Cardiac muscle cell (in vitro differentiated cells and primary cell): ENCODE measurements at places on chromosomes 4 and X. TPM values are rescaled to one million over a fixed set of nuclear protein-coding genes. Genes with fewer than 3 reads are reported as not detected.

GRCh38 chrX:120790118-120790517 is 85.5 kb downstream of the CT47B1 start:
- peak; percentile 86 for DNase-seq

DNA sequence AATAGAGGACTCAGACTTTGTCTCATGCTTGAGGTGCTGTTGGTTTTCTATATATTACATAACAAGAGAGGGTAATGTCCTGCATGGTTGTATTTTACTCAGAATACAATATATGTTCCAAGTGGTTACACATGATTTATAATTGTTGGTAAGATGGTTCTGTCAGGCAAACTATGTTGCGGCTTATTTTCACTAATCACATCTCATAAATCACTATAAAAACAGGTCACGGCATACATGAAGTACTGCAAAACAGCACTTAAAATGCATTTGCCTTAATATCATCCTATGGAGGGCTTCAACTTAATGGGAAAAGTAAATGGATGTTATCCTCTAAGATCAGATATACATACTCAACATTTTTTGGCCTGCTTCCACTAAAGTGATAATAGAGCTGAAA is 246.0 kb upstream of the ARSJ start:
- no peak for DNase-seq

GRCh38 chr4:135508006-135508714 is 1306.6 kb upstream of the PABPC4L start:
- peak; percentile 47 for DNase-seq

DNA sequence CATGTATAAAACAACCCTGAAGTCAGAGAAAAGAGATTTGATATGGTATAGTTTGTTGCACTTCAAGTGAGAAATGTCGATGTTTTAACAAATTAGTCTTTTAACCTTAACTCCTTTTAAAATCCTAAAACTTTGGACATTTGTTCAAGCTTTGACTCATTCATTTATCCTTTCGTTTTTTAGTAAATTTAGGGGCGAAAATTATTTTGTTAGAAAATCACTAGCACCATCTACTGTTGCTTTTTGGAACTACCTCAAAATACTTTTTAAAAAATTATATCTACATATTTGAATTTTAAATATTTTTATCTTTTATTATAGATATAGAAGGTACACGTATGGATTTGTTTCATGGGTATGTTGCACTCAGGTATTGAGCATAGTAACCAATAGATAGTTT is 165.1 kb upstream of the POF1B start:
- DNase-seq, result no peak

- DNase-seq, result no peak
Measured at GRCh38 chrX:55801811-55802210, 84.3 kb downstream of the RRAGB start.

- peak; percentile 69 for DNase-seq
Measured at GRCh38 chrX:153953342-153953830, 8.9 kb upstream of the RENBP start.

DNA sequence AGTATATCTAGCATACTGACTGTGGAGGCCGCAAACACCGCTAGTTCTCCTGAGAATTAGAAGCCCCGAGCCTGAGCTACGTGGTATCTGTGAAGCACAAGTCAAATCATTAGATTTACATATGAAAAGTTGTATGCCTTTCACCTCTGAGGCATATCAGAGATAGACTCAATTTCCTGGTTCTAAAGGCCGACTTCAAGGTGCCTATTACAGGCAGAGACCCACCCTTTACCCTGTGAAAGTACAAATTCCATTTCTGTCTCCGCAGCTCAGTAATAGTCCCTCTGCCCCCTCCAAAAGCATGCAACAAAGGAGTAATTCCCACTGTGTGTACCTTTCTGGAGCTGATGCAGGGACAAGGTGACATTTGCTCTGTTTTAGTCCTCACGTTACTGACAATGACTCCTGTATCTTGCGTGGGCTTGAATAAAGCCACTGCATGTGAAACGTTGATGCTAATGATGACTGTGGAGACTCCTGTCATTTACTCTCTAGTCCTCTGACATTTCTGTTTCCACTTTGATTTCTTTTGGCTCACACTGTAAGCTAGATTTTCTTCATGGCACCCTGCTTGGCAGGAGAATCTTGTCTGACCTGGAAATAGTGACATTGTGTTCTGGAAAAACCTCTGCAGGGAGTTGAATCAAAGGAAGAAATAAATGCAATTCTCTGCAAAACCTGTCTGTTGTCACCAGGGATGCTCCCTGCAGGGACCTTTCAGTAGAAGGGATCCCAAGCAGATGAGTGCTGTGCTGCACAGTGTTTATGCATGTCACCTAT is 273.2 kb upstream of the EMCN start:
- no peak for DNase-seq

GRCh38 chr4:68360231-68360968 is 10.5 kb upstream of the YTHDC1 start:
- DNase-seq, result no peak

DNA sequence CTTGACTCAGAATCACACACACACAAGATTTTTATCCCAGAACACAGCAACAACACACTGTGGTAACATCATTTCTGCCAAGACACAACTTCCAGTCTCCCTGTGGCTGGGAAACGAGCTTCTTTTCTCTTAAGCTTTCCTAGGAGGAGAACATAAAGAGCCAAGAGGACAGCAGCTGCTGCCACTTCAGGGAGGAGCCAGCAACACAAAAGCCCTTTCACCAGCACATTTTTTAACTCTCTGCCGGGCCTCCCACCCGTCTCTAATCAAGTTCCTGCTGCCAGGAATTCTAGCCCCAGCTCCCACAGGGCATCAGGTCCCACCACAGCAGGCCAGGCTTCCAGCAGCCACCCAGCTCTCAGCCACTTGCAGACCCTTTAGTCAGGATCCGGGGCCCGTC is 22.4 kb downstream of the FAT1 start:
- DNase-seq, result peak; percentile 89

- no peak for DNase-seq
Measured at GRCh38 chr4:61079976-61080375, 120.2 kb upstream of the ADGRL3 start.

DNA sequence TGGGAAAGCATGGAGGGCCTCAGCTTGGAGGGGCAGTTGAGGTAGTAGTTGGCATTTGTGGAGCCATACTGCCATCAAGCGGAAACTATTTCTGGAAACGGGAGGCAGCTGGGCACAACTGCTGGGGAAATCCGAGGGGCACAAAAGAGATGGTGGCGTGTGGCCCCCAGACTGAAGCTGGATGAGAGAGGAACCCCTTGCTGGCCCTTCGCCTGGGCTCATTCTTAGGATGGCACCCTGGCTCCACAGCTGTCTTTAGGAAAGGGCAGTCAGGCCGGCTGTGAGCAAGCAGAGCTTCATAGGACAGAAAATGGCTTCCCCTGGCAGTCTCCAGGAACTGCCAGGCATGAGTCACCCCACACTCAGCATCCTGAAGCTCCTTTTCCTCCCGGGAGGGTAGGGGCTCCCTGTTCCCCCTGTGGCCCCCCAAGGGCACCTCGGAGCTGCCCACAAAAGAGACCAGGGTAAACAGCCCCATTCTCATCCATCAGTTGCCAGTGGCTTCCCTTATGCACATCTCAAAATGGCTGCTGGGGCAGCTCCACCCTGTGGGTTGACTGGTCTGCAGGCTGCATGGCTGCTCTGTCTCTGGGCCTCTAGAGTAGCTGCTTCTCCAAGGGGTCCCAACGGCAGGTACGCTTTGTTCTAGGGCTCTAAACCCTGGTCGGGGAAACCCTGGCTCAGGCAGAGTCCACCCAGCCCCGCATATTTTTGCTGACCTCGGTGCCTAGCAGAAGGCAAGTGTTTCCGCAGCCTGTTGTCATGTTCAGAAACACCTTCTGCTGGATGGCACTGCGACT is 64.7 kb downstream of the NBDY start:
- DNase-seq, result no peak

GRCh38 chrX:23398570-23398969 is 63.9 kb downstream of the PTCHD1 start:
- DNase-seq, result no peak

DNA sequence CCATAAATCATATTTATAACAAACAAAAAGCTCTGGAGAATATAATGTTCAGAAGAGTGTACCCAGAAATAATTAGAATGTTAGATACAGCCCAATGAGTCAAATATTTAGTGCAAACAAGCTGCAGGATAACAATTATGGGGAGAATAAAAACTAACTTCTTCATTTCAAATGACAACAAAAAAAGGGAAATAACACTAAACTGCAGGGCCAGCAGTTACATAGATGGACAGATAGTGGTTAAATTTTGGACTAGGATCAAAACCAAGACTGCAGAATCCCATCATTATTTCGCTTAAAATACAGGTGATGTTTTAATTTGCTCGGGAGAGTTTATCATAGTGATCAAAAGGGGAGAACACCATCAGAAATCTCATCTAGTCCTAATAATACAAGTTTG is 617 bp upstream of the GPR34 start:
- no peak for DNase-seq

- DNase-seq, result no peak
Measured at GRCh38 chrX:154123241-154124219, 20.5 kb upstream of the OPN1LW start.

DNA sequence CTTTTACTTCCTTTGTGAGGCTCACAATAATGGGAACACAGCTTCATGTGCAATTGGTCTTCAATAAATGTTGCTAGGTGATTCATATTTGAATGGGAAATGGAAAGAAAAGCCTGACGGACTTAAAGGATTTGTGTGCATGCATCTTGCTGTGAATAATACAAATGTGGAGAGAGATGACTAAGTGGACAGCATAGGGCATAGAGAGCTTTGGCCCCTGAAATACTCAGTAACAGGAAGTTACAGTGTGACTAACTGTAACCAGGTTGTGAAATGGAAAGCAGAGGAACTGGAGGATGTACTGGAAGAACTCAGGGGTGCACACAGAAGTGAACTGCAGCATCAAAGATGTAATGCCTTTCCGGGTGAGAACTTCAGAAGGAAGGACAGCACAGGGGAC is 206.7 kb downstream of the MGST2 start:
- DNase-seq, result peak; percentile 89

DNA sequence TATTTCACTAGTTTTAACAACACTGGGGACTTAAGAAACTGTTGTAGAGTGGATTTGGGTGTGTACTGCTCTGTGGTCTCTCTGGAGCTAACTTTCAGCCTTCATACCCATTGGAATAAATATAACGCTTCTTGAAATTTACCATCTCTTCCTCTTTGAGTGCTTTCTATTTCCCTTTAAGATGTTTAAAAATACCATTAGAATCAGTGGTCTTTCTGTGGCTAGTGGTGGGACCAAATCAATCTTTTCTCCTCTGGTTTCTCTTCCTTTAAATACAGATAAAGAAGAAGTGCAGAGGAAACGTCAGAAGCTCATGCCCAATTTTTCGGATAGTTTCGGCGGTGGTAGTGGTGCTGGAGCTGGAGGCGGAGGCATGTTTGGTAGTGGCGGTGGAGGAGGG is 92.0 kb downstream of the NFKB1 start:
- DNase-seq, result no peak

DNA sequence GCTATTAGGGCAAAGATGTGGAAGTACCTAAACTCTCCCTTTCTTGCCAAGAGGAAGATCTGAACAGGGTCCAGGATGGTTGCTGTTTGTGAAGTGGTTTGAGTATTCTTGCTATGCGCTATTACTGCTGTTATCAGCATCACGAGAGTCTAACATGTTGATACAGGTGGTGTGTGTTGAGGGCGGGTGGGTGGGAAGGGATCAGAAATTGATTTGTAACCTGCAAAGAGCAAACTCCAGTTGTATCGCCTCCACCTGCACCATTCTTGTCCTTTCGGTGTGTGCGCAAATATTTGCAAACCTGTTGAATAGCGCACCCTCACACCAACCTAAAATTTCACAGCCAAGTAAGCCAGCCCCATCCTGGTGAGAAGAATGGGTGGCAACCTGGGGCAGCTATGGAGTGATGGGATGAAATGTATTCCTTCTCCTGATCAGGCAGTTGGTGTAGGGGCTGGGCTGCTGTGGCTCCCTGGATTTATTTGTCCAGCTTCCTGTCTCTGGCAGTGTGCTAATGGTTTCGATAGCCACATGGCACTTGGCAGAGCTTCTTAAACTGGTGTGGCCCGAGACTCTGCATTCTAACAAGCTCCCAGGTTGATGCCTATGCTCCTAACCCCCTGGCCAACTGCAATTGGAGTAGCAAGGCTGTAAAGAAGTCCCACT is 102.6 kb upstream of the SCML1 start:
- no peak for DNase-seq

DNA sequence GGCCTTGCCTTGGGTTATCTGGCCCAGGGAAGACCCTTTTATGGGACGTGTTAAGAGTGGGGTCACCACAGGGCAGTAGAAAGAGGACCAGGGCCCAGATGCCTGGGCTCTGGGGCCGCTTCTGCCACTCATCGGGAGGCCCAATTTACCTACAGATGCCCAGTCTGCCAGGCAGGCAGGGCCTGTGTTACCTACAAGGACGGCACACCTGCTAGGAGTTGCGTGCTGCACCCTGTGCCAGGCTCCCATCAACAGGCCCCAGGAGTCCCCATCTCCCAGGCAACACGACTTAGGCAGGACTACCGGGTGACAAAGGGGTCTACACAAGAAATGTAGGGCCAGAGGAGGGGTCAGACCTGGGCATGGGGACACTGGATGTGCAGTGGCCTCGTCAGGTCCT is 34.6 kb downstream of the WDR1 start:
- DNase-seq, result no peak

GRCh38 chr4:186021461-186022167 is 47.3 kb upstream of the TLR3 start:
- peak; percentile 66 for DNase-seq

GRCh38 chr4:112172180-112172579 is 26.9 kb downstream of the FAM241A start:
- no peak for DNase-seq

- DNase-seq, result no peak
Measured at GRCh38 chrX:39690541-39691415, 407.0 kb downstream of the BCOR start.

DNA sequence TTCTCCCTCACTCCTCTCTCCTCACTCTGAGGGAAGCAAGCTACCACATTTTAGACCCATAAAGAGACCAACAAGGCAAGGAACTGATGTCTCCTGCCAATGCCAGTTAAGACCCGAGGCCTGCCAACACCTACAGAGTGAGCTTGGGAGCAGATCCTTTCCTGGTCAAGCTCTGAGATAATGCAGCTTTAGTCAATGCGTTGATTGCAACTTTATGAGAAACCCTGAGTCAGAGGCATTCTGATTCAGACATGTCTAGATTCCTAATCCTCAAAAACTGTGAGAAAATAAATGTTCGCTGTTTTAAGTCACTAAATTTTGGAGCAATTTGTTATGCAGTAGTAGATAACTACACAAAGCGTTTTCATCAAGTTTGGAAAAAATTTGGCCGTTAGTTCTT is 115.5 kb downstream of the JADE1 start:
- peak; percentile 21 for DNase-seq

- no peak for DNase-seq
Measured at GRCh38 chrX:9311421-9312160, 153.3 kb upstream of the TBL1X start.

GRCh38 chr4:182111586-182111985 is 131.6 kb upstream of the TENM3 start:
- DNase-seq, result no peak

Gene F8A1
- 16.0 and 16.8 TPM in 2 replicates for total RNA-seq

Gene BMX
- not detected in 2 replicates for total RNA-seq

Gene MAGEA12
- not detected in 2 replicates for total RNA-seq

Gene SPON2
- 0.12 and 0.42 TPM in 2 replicates for total RNA-seq

Gene IL13RA2
- total RNA-seq, result not detected in 2 replicates

Gene TMEM154
- total RNA-seq, result 0.12 and 0.67 TPM in 2 replicates

Gene EREG
- total RNA-seq, result not detected in 2 replicates

Gene ZNF157
- total RNA-seq, result 0.12 and 0.49 TPM in 2 replicates

Gene G6PD
- 30.7 and 36.0 TPM in 2 replicates for total RNA-seq

Gene INPP4B
- 5.5 and 6.3 TPM in 2 replicates for total RNA-seq

Gene CMC4
- 23.3 and 48.7 TPM in 2 replicates for total RNA-seq

Gene XG
- not detected in 2 replicates for total RNA-seq

Gene TIGD4
- 0.56 and 1.5 TPM in 2 replicates for total RNA-seq

Gene FNIP2
- 45.1 and 74.4 TPM in 2 replicates for total RNA-seq

Gene PABPC1L2A
- not detected in 2 replicates for total RNA-seq

Gene PFKFB1
- total RNA-seq, result 0.33 and 0.99 TPM in 2 replicates

Gene TMEM255A
- total RNA-seq, result 2.3 and 3.1 TPM in 2 replicates
